ENCODE measurements at places on chromosomes 6 and 20.

DNA sequence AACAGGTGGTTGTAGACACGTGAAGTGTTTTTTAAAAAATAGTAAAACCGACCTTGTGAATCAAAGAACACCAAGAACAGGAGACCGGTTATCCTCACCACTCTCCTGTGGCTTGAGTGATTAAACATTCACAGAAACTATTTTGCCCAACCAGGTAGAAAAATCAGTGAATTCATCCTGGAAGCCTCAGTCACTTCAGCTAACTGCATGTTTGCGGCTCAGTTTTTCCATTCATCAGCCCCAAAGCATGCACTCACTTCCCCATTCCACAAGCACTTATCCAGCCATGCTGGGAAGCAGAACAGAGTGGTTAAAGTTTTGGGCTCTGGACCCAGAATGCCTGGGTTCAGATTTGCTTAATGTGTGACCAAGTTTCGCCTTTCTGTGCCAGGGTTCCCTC is 2.4 kb downstream of the LRRN4 start:
- DNase-seq: no peak

DNA sequence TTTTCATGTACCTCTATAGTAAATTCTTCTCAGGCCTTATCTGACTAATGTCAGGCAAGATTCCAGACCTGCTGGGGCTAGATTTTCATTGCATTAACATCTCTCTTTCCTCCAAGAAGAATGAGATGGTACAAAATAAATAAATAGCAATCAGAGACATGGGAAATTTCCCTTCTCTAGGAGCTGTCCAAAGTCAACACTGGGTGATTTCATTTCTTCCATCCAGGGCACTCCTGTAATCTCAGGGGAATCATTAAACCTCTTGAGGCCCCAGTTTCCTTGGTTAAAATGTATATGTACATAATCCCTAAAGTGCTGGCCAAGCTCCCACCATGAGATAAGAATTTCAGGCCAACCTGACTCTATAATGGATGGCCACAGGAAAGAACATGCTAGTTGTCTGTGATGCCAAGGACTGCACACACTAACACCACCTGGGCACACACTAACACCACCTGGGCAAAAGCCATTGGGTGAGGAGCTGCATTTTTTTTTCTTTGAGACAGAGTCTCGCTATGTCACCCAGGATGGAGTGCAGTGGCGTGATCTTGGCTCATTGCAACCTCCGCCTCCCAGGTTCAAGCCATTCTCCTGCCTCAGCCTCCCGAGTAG is 912 bp downstream of the IL17F start:
- no peak for DNase-seq

- DNase-seq: no peak
Observed at GRCh38 chr20:6870559-6870958, 103.1 kb downstream of the BMP2 start.

DNA sequence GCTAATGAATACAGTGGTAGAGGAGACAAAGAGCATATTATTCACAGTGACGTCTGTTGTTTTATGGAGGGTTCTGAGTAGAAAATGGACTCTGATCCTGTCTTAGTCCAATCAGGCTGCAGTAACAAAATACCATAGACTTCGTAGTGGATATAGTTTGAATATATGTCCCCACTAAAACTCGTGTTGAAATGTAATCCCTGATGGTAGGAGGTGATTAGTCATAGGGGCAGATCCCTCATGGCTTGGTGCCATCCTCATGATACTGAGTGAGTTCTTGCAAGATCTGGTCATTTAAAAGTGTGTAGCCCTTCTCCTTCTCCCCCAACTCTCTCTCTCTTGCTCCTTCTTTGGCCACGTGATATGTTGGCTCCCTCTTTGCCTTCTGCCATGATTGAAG is 82.5 kb downstream of the CD83 start:
- DNase-seq: no peak

GRCh38 chr6:28794175-28795002 is 129.4 kb downstream of the TRIM27 start:
- no peak for DNase-seq

DNA sequence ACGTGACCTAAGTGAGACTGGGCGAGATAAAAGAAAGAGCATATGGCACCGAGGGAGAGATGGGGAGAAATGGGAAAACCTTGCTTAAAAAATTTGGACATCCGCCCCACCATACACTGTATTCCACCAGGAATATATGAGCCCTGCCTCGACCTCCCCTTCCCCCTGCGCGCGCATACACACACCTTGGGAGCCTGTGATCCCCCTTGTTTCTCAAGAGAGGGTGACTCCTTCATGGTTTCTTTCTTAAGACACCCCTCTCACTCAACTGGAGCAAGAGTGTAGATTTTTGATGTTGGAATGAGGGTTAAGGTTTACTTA is 480 bp downstream of the ABCF1 start:
- no peak for DNase-seq

- no peak for DNase-seq
Observed at GRCh38 chr6:39471954-39472659, 149.6 kb upstream of the KCNK16 start.

- no peak for DNase-seq
Observed at GRCh38 chr20:42894483-42894882, 295.2 kb downstream of the PTPRT start.

DNA sequence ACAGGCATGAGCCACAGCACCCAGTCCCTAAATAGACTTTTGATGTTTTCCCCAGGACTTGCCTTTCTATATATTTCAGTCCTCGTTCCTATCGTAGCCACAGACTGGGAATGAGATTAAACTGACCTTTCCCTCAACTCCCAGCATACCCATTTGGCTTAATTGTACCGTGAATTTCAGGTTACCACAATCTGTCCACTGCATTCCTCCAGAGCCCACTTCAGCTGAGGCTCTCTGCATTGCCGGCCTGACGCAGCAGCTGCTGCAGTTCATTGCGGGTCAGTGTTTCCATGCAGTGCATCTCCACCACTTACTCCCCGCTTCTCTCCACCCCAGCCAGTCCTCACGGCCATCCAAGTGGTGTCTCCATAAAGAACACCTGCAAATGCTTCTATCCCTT is 103.1 kb upstream of the RIN2 start:
- no peak for DNase-seq

GRCh38 chr6:75206576-75207342 is 906 bp upstream of the COL12A1 start:
- no peak for DNase-seq

DNA sequence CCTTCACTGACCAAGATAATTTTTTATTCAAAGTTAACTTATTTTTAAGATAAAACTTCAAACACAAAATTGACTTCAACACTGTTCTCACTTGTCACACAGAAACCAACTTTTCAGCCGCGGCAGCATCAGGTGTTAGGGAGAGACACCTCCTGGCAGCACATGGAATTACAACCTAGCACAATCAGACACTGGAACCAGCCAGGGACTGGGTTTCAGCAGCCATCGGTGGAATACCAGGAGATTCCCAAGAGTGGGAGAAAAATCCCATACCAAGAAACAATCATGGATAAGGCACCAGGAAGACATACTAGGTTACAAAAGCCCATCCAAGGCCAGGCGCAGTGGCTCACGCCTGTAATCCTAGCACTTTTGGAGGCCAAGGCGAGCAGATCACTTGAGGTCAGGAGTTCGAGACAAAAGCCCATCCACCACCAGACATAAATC is 70.0 kb downstream of the SNX5 start:
- no peak for DNase-seq

- no peak for DNase-seq
Observed at GRCh38 chr6:31541059-31541657, 645 bp downstream of the DDX39B start.

- no peak for DNase-seq
Observed at GRCh38 chr6:35496841-35497570, at the start of gene TEAD3. TEAD3 (minus strand) TSS chr6:35497079.

DNA sequence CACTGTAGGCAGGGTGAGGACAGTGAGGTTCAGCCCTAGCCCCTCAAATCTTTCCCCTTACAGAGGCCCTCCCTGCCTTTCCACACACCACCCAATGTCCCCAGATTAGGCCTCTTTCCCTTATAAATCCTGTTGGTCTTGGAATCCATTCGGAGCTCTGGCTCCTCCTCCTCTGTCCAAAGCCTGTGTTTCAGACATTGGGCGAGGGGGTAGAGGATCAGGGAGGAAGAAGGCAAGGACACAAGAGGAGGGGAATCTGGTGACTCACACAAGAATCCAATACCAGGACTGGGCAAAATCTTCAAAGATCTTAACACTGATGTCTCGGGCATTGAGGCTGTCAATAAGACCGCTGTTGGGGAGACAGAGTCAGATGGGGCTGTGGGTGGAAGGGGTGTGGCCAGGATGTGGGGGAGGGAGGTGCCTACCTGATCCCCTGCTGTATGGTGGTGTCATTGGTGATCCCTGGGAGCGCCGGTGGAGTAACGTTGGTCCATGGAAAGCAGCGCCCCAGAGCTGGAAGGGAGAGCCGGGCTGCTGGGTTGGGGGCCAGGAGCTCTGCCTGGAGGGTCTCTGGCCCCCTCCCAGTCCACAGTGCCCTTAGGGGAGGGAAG is 7.6 kb downstream of the SLC44A4 start:
- no peak for DNase-seq

DNA sequence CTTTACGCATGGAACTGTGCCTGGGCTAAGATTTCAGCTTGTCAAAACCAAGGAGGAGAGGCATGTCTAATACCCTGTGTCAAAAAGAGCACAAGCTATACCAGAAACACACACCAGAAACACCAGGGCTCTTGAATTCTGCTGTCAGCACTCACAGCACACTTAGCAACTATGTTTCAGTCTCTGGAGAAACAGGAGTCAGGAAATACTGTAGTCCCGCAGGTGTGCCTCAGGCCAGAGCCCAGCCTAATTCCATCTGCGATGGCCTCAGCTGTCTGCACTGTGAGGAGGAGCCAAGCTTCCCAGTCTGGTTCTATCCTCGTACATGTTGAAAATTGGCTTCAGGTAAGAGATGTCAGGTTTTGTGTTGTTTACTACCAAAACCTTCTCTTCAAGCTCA is 31.6 kb downstream of the MTRES1 start:
- no peak for DNase-seq

Measured in CMK (cell line).